ENCODE measurements at places on chromosomes 7 and 10. TPM values are rescaled to one million over a fixed set of nuclear protein-coding genes. Genes with fewer than 3 reads are reported as not detected.

LRGUK gene
- 0.16 TPM for total RNA-seq

SUN3 gene
- total RNA-seq, result not detected

NME8 gene
- not detected for total RNA-seq

OPN1SW gene
- not detected for total RNA-seq

IFIT1 gene
- 28.1 TPM for total RNA-seq

AKR1C4 gene
- total RNA-seq, result not detected

RARRES2 gene
- total RNA-seq, result 24.0 TPM

Data from Right ventricle myocardium superior (tissue), 1 donor.